HuH-7 (cell line): ENCODE measurements at places on chromosomes 5 and 9.

- no peak for DNase-seq
Measured at GRCh38 chr5:160133071-160133917, 14.0 kb upstream of the PWWP2A start.

DNA sequence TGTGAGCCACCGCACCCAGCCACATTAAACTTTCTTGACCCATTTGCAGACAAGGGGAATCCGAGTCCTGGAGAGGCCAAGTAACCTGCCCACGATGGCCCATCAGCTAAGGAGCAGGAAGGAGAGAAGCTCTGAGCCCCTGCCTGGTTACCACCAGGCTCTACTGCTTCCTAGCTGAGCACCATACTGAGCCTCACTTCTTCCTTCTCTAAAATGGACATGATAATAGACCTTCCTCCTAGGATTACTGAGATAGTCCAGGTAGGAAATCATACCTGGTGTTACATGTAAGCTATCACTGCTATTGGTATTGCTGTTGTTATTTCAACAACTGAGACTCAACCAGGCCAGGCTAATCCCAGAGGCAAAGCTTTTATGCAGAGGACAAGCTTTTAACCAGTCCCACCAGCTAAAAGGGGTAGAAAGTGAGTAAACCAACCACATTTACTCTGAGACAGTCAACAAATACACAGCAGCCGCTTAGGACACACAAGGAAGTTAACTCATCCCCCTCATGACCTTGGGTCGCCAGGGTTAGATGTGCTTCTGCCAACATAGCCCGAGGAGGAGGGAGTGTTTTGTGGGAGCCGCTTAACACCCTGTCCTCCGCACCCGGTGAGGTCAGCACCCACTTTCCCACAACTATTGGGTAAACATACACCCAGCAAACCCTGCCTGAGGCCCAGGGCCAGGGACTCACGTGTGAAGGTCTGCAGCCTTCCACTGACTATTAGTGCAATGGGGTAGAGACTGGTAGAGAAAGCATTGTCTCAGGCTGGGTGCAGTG lies 20.6 kb upstream of the PTGES start:
- no peak for DNase-seq

- DNase-seq, result no peak
Measured at GRCh38 chr5:129244478-129244877, 149.9 kb downstream of the ISOC1 start.

DNA sequence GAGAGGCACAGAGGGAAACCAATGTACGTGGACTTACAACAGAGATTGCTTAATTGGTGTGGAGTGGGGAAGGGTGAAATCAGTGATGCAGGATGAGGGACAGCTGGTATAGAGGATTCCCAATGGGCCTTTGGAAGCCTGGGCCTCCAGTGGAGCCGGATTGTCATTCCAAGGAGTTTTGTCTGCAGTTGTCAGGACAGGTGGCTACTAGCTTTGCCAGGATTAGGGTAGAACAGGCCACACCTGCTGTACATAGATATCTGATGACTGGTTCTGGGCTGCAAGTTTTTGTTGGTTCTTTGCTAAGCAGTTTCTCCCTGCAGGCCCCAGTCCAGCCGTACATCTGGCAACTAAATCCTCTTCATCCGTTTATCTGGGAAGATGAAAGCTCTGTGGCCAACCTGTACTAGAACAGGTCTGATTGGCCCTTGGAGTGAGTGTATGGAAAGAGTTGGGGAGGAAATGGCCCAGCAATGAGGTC lies 4.2 kb downstream of the SKP2 start:
- DNase-seq, result no peak

- DNase-seq, result no peak
Measured at GRCh38 chr9:35103660-35104191, 795 bp upstream of the STOML2 start.

- no peak for DNase-seq
Measured at GRCh38 chr9:76592974-76593347, 134.0 kb downstream of the GCNT1 start.

DNA sequence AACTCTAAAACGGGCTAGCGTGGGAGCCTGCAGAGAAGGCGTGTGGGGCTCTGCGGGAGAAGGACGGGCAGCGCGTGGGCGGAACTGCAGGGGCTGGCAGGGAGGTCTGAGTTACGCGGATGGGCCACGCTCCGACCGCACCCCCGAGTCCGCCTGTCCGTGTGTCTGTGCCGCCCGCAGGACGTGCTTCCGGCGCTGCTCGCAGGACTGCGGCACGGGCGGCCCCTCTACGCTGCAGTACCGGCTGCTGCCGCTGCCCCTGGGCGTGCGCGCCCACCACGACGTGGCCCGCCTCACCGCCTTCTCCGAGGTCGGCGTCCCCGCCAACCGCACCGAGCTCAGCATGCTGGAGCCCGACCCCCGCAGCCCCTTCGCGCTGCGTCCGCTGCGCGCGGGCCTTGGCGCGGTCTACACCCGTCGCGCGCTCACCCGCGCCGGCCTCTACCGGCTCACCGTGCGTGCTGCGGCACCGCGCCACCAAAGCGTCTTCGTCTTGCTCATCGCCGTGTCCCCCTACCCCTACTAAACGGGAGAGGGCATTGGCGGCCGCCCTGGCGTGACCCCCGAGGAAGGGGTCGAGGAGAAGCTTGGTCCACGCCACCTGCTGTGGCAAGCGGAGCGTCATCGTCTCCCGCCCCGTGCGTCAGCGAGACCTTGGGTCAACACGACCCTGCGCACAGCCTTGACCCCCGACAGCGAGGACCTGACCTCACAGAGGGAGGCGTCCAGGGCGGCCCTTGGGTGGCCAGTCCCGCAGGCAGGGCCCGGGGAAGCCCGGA lies 11.4 kb upstream of the ASS1 start:
- peak; percentile 94 for DNase-seq

- DNase-seq, result no peak
Measured at GRCh38 chr5:135372654-135373381, 26.2 kb downstream of the MACROH2A1 start.

- DNase-seq, result no peak
Measured at GRCh38 chr9:108188482-108188881, 667.3 kb downstream of the ACTL7B start.

GRCh38 chr5:10030219-10030831 lies 219.4 kb downstream of the ATPSCKMT start:
- no peak for DNase-seq

DNA sequence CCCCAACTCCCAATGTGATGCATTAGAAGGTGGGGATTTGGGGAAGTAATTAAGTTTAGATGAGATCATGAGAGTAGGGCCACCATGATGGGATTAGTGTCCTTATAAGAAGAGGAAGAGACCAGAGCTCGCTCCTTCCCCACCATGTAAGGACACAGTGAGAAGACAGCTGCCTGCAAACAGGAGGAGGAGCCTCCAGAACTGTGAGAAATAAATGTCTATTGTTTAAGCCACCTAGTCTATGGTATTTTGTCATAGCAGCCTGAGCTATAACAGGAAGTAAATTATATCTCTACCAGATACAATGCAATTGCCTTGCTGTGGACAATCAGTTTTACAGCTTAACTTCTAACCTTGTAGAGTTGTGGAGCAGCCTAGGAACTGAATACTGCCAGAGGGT lies 58.0 kb downstream of the ANKRD33B start:
- no peak for DNase-seq

GRCh38 chr9:76629205-76629990 lies 134.8 kb upstream of the PCA3 start:
- DNase-seq, result no peak

GRCh38 chr5:126988021-126988569 lies 42.3 kb downstream of the MARCHF3 start:
- DNase-seq, result no peak

GRCh38 chr5:150137168-150137957 lies 18.3 kb downstream of the PDGFRB start:
- DNase-seq, result peak; percentile 71

GRCh38 chr9:6805532-6805931 lies 47.8 kb downstream of the KDM4C start:
- DNase-seq, result no peak

DNA sequence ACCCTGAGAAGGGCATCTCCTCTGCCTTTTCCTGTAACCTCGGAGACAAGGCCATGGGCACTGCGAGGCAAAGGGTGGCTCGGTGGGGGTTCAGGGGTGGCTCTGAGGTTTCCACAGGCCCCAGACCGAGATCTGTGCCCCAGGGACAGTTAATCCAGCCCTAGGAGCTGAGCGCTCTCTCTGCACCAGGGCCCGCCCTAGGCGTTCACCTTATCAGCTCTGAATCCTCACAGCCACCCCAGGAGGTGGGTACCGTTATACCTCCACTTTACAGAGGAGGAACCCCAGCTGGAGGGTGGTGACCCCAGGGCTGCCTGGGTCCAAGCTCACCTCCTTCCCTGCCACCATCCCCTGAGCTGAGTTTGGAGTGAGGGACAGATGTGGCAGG lies 2.3 kb upstream of the ENG start:
- DNase-seq, result no peak

DNA sequence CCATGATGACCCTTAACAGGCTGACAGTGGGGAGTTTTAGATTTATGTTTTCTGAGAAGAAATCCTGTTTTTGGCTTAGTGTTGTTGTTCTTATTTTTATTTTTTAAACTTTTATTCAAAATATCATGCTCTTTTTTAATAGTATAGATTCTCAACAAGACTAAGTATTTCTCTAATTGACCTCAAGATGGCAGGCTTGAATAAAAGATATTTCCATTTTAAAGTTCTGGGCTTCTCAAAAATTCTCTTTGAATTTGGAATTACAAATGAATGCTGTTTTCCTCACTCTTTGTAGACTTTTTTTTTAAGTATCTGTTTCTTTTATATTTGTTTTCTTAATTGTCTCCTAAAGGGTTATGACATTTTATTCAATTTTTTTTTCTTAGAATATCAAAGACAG lies 50.0 kb upstream of the SH3GL2 start:
- no peak for DNase-seq
